ENCODE measurements at places on chromosomes 5 and 9.

DNA sequence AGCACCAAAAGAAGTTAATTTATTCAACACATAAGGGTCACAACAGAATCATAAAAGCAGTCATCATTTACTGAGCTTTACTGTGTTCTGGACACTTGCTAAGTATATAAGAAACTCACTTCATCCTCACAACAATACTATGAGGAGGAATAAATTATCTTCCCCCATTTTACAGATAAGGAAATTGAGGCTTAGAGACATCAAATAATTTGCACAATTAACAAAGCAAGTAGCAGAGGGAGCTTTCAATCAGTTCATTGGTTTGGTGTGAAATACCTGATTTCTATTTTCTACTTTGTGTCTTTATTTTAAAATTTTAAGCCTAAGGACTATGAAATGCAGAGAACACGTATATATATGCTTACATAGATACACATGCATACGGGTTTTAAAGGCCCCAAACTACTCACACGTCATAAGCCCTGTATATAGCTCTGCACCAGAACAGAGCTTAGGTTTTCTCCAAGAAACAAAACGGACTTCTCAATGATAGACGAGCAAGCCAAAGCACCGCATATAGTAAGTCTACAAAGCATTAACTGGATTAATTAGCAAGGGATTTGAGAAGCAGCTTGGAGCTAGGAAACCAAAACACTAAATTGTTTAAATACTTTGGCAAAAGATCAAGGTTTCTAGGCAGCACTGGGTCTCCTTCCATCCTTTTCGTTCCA lies 95.6 kb downstream of the DENND1A start:
- no peak for DNase-seq

- no peak for DNase-seq
Measured at GRCh38 chr9:124372038-124372437, 43.2 kb downstream of the PSMB7 start.

GRCh38 chr9:89888233-89888632 lies 283.4 kb downstream of the GADD45G start:
- no peak for DNase-seq

GRCh38 chr5:176734756-176735342 lies 75.5 kb upstream of the UNC5A start:
- no peak for DNase-seq

DNA sequence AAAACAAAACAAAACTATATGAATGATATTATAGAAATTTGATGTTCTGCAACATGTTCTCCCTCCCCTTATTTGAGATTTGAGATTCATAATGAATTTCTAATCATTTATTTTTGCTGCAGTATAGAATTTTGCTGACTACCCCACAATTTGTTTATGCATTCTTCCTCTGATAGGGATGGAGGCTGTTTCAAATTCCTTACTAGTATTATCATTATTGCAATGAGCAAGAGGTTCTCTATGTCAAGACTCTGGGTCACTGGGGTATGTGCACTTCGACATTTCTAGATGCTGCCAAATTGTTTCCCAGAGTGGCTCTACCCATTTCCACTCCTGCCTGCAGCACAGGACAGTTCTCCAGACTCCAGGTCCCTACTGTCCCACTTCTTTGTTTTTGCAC lies 54.9 kb upstream of the DAB2IP start:
- DNase-seq: no peak

DNA sequence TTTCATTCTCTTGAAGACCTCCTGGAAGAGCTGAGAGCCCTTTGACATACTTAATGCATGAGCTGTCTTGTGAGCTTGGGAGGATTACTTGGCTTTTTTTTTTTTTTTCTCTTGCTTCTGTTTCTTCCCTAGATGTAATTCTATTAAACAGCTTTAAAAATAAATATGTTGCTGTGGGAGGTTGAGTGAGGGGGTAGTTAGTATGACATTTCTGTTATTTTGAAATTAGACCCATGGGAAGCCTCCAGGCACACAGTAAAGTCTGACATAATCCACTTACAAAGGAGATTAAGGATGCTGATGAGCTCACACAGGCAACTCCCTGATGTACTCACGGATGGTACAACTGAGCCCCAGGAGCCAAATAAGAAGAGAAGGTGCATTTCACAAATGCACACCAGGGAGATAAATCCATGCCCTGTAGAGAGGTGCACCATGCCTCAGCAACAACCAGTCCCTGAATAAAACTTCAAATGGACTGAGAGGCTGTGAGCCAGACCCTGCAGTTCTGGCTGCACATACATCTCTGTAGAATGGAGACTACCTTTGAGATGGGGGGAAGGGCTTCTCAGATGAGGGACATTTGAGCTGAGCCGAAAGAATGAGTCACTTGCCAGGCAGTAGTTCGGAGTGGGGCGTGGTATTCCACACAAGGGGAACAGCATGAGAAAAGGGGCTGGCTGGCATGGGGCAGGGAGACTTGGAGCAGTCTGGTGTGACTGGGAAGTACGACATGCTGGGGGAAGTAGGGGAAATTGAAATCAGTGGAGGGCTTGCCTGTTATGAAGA lies 68.7 kb downstream of the ACTL7B start:
- no peak for DNase-seq

- DNase-seq: no peak
Measured at GRCh38 chr9:10050016-10050415, 562.8 kb downstream of the PTPRD start.

DNA sequence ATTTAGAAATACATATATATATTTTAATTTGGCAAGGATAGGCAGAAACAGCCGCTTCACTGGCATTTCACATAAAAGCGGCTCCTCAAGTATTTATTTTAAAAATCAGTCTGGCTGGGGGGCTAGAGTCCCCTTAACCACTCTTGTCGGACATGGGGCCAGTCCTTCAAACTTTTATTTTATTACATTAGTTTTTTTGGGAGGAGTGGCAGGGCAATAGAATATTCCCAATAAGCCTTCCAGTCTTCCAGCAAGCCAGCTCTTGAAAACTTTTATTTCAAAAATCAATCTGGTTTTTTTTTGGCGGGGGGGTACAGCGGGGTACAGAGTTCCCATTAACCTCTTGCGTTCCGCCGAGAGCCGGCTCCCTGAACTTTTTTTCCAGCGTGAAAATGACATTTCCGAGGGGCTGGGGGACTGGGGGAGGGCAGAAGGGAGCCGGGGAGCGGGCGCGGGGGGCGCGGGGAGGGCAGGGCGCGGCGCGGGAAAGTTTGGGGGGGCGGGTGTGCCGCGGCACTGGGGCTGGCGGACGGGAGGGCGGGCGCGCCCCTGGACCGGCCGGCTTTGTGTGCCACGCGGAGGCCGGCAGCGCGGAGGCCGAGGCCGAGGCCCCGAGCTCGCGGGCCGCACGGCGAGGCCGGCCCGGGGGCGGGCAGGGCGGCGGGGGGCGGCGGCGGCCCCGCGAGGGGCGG lies 504 bp upstream of the ZNF618 start:
- DNase-seq: no peak

DNA sequence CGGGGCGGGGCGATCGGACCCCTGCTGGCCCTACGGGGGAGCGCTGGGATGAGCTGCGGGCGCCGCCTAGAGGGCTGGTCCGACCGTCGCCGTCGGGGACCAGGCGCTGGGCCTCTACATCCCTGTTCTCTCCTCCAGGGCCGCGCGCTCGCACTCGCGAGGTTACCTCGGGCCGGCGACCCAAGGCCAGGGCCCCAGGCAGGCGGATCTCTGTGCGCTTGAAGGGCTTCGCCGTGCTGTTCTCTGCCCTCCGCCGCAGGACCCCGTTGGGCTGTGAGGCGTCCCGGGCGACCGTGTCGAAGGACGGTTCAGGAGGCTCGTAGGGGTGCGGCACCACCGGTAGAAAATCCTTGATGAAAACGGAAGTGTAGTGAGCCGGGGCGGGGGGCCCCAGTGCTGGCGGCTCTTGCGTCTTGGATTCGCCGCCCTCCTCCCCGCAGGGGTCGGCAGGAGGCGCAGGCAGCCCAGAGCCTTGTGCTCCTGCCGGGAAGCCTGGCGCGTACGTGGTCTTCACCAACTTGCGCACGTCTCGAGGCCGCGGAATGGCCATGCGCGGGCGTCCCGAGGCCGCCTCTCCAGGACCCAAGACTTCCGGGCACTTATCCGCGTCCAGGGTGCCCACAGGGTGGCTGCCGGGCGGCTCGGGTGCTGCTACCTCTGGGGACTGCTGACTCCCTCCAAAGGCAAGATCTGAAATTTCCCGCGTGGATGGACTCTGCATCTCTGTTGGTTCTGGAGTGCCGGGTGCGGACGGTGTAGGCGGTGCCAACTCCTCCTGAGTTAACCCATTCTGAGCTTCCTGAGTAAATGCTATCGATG lies 2.0 kb downstream of the PROB1 start:
- DNase-seq: peak; percentile 88

- DNase-seq: no peak
Measured at GRCh38 chr9:2838371-2839000, 5.4 kb downstream of the PUM3 start.

DNA sequence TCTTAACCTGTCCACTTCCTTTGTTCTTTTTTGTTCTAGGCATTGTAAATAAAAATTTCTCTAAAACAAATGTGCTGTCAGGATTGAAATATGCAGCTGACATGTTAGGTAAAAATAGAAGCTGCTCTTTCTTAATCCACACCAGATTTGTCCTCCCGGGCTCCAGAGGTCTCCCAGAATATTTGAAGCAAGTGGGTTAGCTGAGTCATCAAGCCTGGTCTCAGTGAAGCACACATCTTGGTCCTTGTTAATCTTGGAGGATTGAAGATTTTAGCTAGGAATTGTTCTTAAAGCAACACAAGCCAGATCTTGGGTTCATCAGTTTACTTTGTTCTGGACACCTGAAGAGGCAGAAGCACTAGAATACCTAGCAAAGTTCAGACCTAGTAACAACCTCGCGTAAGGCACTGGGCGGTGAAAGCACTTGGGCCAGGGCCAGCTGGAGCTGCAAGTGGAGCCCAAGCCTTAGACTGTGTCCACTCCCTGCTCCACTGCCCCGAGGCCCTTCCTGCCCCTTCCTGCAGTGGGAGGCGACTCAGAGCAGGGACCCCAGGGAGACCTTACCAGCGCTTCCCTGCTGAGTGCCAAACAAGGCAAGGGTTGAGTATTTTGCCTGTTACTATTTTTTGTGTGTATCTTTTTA lies 36.5 kb downstream of the HABP4 start:
- DNase-seq: no peak

DNA sequence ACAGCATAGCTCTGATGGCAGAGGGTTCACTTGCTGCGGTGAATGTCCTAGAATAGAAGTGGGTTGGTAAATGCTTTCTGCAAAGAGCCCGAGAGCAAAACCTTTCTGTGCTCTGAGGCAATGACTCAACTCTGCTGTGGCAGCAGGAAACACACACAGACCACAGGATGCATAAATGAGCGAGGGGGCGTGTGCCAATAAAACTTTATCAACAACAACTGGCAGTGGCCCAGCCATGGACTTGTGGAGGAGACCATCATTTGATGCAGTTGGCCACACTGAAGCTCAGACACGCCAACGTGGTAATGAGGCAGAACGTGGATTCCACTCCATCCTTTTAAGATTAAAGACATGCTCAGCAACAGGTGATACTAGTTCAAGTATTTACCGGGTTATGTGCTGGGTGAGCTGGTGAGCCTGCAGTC lies 6.8 kb downstream of the MRPL36 start:
- DNase-seq: peak; percentile 82

DNA sequence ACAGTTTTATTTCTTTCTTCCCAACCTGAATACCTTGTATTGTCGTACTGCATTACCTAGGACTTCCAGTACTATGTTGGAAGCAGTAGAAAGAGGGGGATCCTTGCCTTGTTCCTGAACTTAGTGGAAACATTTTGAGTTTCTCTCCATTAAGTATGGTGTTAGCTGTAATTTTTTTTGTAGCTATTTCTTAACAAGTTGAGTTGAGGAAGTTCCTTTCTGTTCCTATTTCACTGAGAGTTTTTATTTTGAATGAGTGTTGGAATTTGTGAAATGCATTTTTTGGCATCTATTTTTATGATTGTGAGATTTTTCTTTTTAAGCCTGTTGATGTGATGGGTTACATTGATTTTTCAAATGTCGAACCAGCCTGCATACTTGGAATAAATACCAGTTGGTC lies 49.0 kb downstream of the FSD1L start:
- DNase-seq: no peak

GRCh38 chr9:135790850-135791249 lies 88.9 kb downstream of the KCNT1 start:
- DNase-seq: no peak

- no peak for DNase-seq
Measured at GRCh38 chr5:177601577-177602457, 1.9 kb downstream of the B4GALT7 start.

GRCh38 chr5:157608972-157609565 lies 33.5 kb upstream of the ADAM19 start:
- DNase-seq: no peak

DNA sequence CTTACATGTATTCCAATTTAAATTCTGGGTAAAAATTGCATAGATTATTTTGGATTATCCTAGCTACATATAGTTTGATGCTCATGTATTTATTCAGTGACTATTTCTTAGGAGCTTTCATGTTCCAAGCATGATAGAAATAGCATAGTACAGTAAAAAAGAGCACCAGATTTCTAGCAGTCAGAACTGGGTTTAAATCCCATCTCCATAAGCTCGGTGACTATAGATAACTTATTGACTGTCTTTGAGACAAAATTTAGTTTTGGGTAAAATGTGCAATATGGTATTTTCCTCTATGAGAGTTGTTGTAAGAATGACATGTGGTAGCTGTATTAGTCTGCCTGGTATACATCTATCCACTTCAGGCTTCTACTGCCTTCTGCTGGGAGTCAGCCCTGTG lies 889.6 kb downstream of the DTWD2 start:
- DNase-seq: no peak

- no peak for DNase-seq
Measured at GRCh38 chr9:135989157-135989556, 28.0 kb upstream of the UBAC1 start.

- DNase-seq: no peak
Measured at GRCh38 chr5:174937201-174938123, 213.1 kb downstream of the MSX2 start.

DNA sequence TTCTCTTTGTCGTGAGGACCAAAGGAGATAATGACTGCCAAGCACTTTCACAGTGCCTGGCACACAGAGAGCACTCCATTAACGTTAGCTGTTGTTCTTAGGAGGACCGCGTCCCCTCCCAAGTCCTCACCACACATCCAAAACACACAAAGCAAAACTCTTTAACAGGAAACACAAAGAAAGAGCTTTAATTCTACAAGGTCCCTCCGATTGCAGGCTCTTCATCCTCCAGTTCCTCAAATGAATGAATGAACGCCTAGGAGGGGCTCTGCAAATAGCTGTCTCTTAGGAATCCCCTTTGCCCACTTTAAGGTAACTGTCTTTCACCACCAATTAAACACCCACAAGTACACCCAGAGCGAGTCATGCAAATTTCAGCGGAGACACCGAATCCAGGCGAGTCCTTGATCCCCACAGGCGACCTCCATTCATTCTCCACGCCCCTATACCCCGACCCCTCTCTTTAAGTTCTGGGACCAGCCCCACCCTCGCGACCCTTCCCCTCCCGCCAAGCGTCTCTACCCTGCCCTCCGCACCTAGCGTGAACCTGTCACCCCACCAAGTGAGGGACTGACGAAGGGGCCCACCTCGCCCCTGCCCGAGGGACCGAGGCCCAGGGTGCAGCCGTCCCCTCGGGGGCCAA lies 644 bp downstream of the TSC1 start:
- no peak for DNase-seq

DNA sequence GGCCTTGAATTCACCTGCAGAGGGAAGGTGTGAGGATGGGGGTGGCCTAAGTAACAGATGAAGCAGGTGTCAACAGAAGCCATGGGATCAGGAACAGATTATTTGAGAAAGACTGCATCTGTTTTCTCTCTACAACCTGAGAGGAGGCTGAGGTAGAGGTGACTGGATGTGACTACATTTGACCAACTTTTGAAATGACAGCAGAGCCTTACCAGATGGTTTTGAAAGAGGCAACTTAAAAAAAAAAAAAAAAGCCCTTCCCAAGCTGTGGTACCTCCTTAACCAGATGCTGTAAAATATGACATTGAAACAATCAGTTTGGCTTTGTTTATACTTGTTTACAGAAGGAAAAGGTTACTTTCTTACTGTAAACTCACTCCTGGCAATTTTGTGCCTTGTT lies 108.6 kb downstream of the TRIO start:
- no peak for DNase-seq
